H1 (cell line): ENCODE measurements at places on chromosomes 3 and 15. TPM values are rescaled to one million over a fixed set of nuclear protein-coding genes. Genes with fewer than 3 reads are reported as not detected.

- no peak for DNase-seq
Observed at GRCh38 chr3:104734627-104735026, 632.1 kb upstream of the ALCAM start.

- no peak for DNase-seq
Observed at GRCh38 chr15:101012326-101013200, 93.4 kb downstream of the LRRK1 start.

The HEG1 gene
- total RNA-seq, result 9.7 and 13.1 TPM in 2 replicates

DNA sequence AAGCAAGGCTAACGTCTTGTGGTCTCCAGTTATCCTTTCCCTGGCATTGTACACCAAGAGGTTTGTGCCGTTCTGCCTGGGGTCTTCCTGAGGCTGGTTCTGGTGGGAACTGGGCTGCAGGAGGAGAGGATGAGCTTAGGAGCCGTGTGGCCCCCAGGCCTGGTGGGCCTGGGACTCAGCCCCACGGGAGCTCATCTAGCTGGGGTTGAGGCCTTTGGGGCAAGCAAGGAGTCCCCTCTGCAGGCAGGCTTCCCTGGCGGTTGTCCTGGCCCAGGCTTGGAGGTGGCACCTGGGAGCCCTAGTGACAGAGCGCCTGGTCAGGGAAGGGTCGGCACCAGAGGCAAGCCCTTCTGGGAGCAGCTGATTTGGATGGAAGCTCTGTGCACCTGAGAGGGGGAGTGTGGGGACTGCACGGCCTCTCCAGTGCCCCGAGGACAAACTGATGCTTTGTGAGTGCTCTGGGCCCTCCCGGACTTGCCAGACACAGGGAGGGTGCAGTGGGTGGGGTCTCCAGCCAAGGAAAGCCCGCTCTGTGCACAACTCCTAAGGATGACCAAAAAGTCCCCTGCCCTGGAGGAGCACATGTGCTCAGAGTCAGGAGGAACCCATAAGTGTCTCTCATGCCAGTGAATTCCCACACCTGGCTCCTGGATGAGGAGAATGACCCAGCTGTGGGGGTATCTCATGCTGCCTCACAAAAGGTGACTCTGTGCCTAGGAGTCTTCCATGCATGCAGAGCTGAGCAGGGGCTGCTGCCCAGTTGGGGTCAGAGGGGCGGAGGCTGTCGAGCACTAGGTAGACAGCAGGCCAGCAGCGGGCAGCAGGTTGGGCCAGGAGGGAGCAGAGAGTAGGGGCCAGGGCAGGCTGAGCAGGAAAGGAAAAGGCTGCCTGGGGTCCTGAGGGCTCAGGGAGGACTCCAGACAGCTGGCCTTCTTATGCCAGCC lies 2.7 kb downstream of the PAK6 start:
- DNase-seq, result no peak

The CAPN3 gene
- total RNA-seq, result 0.75 and 0.80 TPM in 2 replicates
